ENCODE measurements at places on chromosomes 6 and 20.
A peak's percentile ranks its signal among the peaks of the same experiment; 100 is the strongest.

DNA sequence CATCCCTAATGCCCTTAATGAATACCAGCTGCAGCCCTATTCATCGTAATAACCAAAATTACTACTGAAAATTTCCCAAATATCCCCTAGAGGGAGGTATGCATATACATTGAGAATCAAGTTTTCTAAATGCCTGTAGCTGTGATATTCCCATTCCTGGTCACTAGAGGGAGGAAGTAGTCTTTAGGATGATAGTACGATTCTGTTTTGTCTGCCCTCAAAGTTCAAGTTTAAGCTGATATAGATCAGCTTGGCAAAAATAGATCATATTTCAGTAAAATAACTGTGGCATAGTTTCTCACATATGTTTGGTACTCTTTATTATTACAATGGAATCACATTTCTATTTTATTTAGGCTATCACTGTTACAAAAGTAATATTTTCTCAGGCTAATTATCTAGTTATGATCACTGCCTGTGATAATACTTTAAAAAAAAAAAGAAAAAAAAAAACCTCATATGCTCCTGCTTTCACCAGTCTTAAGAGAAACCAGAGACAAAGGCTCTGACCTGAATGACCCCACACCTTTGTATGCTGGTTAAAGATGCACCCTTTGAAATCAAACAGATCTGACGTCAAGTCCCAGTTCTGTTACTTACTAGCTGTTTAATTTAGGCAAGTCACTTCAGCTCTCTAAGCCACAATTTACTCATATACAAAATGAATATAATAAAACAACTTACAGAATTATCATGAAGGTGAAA lies 11.0 kb downstream of the TSPYL1 start:
- peak; percentile 67 for DNase-seq

- DNase-seq: no peak
These were observed 270.3 kb upstream of the SYNCRIP start for GRCh38 chr6:85913001-85913400.

DNA sequence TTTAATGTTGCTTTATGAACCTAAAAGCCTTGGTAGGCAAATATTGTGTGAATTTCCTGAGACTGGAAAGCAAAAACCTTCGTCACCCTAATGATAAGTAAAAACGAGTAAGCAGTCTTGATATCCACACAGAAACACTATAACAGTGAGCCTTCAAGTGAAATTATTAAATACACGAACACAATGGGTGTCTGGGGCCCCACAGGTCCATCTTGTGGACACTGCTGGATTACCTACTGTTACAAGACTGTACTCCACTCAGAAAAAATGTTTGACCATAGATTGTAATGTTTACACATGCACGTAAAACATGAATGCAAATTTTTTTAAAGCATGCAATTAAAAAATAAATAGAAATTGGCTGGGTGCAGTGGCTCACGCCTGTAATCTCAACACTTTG lies 466.9 kb downstream of the CD83 start:
- no peak for DNase-seq

DNA sequence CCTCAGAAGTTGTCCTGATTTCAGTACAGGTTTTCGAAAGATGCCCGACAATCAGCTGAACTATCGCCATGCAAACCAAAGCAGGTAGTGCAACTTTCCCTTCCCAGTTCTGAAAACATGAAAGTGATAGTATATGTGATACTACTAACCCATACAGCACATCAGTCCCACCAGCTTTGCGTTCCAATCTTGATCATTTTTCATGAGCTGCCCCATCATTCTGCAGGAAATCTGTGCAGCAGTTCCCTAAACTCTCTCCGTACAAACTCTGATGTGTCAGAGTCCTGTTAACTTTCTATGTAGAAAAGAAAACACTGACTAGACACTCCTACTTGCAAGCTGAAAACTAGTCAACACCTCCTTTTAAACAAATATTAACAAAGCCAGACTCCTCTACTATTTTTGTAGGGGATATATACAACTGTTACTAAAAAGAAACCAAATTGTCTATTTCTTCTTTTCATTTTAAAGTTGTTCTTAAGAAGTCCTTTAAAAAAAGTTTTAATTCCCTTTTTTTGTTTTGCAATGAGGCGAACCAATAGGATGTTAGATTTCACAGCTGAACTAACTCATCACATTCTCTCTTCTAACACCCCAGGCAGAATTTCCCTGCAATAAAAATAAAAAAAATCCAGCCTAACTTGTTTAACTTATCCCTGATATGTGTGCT lies 99.6 kb upstream of the DST start:
- DNase-seq: no peak

- no peak for DNase-seq
These were observed 339.1 kb downstream of the BTBD3 start for GRCh38 chr20:12256806-12257205.

GRCh38 chr6:90605749-90606340 lies 19.0 kb upstream of the MAP3K7 start:
- DNase-seq: no peak

DNA sequence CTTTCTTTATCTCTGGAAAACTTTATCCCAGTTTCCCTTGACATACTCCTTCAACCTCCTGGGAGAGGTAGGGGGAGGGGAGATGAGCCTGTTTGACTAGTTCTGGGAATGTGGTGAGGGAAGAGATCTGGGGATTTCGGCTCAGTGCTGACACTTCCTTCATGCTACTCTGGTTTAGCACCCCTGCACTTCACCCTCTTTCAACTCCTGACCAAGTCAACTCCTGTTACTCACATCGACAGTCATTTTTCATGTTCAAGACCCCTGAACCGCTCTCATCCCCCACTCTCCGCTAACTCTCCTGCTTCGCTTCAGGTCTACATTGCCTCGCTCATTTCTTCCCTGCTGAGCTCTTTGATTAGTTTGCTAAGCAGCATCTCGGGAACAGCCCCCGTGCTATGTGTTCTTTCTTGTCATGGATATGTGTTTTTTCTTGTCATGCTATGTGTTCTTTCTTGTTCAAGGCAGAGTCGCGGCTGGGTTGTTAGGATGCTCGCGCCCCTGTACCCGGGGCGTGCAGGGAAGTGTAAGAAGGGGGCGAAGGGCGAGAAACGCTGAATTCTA lies 16.6 kb upstream of the TRIM27 start:
- DNase-seq: no peak

- no peak for DNase-seq
These were observed 9.5 kb downstream of the TAAR2 start for GRCh38 chr6:132614554-132614953.

DNA sequence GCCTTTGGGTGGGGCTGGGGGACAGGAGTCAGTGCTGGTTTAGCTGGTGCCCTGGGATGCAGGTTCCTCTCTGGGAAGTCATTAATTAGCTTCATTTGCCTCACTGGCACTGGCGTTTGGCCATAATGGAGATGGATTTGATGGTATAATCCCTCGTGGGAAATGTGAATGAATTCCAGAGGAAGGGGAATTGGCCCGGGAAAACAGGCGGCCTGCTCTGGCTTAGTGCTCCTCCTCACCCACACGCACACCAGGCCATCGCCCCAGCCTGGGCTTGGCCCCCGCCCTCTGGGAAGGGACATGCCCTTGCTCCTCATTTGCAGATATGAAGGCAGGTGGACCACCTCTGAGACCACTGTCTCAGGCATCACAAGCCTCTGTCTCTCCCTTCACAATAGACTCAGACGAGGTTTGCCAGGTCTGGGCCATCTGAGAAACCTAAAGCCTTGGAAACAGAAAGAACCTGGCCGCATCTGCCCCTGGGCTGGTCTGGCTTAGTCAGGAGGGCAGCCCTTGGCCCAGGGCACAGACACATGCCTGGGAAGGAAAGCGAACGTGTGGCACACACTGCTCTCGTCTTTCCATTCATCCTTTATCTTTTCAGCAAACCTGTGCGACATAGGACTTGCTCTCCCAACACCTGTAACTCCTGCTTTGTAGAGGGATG lies 199.2 kb upstream of the CDH4 start:
- DNase-seq: no peak

DNA sequence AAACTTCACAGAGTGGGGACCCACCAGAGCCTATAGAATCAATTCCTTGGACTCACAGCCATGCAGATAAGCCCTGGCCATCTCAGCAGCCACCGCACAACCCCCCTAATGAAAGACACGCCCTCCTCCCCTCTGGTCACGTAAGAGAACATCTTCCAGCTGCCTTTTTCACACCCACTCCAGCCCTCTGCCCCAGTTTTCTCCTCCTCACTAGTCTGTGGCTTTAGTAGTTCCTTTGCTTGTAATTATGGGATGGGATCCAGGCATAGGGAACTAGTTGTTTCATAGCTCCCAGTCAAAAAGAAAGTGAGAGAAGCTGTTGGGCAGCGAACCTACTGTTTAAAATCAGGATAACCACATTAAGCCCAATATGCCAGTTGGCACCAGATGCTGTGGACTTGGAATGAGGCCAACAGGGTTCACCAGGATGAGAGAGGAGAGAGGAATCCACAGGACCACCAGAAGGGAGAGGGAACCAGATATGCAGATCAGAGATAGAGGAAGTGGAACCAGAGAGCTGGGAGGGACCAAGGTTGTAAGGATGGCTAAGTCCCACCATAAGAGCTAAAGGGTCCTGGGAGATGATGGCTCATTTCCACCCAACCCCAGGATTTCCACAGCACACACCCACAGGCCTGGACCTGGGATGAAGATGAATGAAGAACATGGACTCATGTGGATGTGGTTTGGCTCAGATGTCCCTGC lies 9.0 kb upstream of the BTN3A1 start:
- no peak for DNase-seq

DNA sequence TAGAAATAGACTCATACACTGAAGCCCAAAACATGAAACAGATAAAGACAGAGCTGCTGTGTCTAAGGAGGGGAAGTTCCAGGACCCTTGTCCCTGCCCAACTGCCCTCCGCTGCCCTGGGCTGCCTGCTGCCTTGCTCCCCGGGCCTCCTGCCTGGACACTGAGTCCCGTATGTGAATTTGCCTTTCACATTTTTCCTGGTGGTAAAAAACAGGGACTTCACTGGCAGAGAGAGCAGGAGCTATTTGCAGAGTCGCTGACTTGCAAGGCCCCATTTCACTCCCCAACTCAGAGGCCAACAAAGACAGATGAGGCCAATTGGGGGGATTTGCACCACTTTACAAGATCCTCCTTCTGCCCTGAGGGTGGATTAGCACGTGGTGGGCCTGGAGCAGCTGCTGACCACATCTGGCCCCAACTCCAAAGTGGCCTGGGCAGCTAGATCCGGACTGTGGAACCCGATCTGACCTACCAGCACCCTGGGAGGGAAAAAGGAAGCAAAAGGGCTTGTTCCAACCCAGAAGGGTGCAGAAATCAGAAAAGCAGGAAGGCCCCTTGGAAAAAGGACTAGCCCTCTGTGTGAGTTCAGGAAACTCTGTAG lies 61.4 kb downstream of the NOL4L start:
- no peak for DNase-seq

DNA sequence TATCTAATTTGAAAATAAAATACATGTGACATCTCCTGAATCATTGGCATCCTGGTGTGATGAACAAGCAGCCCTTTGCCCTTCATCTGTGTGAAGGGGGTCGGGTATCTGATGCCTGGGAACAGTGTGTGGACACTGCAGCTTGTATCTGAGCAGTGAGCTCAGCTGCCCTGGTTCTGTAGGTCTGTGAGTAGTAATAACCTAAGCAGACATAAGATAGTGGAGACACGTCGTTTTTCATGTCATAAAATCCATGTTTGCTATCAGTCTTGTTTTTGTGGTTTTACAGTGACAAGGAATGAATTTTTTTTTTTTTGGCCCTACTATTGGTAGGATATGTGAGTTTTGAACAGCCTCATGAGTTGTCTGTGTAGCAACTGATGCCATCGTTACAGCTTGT lies 133.0 kb downstream of the JARID2 start:
- DNase-seq: no peak

DNA sequence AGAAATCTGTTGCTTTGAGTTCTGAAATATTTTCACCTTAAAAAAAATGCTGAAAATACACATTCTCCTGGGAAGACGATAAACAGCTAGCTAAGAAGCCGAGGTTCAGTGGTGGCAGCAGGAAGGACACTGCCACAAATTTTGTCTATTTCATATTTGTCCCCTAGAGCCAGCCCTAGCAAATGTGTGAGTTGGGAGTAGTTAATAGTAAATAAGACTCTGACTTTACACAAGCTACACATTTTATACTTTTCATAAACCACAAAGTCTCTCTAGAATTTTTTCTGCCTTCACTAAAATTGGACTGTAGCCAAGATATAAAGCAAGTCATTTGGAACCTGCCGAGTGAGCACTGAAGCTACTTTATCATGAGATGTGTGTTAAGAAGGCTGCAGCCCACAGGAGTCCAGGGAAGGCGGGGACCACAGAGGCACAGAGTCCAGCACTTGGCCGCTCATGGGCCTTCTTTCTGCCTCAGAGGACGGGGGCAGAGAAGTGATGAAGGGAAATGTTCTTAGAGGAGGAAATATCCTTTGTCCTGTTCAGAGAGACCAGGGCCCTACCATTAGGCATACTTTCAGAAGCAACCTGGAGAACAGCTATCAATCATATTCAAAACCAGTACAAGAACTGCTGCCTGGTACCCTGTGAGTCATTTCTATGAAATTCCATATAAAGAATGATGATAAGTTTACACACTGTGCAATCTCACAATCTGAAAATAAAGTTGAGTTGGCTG lies 241.7 kb upstream of the TAB2 start:
- DNase-seq: no peak

DNA sequence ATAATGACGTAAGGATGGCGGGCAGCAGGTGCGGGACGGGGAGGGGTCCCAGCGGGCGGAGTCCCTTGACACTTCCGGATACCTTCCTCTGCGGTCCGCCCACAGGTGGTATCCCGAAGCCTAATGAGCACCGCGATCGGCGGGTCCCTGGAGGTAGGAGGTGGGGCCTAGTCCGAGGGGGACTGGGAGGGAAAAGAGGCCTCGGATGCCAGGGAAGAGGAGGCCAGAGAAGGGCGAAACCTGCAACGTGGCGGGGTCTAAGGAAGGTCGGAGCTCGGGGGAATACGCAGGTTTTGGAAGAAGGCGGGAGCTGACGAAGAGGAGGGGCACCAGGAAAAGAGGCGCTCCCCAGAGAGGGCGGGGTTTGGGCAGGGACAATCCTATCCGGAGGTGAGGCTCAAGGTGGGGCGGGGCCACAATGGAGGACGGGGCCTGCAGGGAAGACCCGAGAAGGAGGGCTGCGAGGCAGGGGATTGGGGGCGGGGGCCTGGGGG lies 3.7 kb downstream of the PRSS16 start:
- DNase-seq: peak; percentile 92

DNA sequence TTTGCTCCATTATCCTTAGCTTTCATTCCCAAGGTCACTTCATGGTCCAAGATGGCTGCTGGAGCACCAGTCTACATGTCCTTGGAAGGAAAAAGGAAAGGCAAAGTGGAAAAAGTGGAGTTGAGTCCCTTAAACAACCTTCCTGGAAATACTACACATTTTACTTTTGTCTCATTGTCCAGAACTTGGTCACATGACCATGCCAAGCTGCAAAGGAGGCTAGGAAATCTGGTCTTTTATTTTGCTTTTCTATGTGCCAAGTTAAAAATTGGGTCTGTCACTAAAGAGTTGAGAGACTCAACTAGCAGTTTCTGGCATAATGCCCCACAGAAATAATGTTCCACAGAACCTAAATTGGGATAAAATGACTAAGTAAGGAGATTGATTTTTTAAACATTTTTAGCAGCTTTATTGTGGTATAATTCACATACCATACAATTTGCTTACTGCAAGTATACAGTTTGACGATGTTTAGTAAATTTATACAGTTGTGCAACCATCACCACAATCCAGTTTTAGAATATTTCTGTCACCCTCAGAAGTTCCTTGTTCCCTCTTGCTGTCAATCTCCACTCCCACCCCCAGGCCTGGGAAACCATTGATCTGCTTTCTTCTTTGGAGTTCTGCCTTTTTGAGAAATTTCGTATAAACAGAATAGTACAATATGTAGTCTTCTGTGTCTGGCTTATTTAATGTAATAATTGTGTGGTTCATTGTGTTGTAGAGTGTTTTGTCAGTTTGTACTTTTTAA lies 5.6 kb upstream of the CHD6 start:
- no peak for DNase-seq
